Hematopoietic multipotent progenitor cell treated with erythropoietin and hydrocortisone succinate and interleukin-3 and kit ligand, for 8 days (in vitro differentiated cells): ENCODE measurements at places on chromosomes 11 and 22.
A peak's percentile ranks its signal among the peaks of the same experiment; 100 is the strongest.

DNA sequence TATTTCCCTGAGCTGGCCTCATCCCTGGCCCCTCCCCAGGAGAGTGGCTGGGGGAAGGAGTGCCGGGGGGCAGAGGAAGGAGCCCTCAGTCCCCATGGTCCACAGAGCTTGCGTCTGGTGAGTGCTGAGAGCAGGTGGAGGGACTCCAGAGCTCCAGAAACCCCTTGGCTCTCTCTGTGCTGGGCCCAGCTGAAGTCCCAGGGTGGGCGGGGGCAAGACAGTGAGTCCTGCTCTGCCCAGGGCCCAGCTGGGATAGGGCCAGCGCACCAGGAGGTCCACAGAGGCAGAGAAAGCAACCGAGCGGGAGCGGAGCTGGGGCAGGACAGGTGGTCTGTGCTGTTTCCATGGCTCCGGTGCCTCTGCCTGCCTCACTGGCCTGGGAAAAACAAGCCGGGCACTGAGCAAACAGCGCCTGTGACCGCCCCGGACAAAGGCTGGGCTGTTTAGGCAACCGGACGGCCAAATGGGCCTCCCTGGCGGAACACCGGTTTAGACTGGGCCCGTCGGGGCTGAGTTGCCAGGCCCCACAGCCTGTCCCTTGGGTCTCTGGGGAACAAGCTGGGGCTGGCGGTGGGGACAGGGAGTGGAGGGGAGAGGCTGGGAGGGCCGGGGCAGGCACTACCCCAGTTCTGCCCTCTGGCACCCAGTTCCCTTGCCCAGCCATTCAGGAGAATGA lies 34.1 kb upstream of the WNT7B start:
- no peak for DNase-seq

DNA sequence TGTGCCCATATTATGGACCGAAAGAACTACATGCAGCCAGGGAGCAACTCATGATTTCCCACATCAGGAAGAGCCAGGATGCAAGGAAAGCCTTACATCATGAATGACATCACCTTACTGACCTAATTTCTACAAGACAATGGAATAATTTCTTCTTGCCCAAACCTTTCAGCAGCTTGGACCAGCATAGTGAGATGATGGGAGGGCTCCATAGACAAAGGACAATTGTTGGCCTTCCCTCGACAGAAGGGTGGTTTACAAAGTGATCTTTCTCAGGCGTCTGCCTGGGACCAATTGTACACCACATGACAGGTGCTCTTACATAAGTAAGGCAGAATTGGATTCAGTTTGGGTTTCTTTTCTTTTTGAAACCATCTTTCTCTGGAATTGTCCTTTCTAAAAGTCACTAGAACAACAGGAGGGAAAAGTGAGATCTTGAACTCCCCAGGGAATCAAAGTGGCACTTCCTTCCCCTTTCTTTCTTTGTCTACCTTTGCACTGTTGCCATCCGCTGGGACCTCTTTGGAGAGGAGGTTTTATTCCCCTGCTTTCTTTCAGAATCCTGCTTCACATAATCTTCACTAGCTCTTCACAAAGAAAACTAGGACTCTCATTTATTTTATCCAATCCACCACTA lies 51.7 kb upstream of the PAK1 start:
- DNase-seq = no peak

DNA sequence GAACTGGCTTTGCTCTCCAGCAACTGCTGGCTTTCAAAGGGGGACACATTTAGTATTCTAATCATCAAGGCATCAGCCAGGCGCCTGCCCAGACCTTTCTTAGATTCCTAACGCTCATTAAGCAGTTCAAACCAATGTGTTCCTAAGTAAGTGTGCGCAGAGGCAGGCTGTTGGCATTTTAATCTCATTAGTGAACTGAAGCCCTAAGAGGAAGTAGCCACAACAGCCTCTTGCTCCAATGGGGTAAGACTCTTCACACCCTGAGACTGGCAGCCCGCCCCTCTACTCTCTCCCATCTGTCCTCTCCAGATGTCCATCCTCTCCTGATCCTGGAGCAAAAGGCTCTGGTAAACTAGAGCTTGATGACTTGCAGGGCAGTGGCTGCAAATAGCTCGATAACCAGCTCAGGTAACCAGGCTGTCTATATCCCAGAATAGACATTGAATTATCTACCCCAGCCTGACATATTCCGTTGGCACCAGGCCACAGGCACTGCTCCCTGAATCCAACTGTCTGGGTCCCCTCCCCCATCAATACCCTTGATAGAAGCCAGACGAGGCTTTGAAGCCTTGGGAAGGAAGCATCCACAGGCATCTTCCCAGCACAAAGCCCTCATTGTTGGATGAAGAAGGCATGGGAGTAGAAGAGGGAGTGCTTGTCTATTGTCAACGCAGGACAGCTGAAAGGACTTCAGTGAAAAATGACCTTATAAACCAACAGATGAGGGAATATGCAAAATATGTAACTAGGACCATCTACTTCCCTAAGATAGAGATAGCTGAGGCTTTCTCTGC lies 321.1 kb downstream of the TENM4 start:
- DNase-seq = no peak

GRCh38 chr22:35170716-35171697 lies 86.3 kb upstream of the HMGXB4 start:
- peak; percentile 8 for DNase-seq

DNA sequence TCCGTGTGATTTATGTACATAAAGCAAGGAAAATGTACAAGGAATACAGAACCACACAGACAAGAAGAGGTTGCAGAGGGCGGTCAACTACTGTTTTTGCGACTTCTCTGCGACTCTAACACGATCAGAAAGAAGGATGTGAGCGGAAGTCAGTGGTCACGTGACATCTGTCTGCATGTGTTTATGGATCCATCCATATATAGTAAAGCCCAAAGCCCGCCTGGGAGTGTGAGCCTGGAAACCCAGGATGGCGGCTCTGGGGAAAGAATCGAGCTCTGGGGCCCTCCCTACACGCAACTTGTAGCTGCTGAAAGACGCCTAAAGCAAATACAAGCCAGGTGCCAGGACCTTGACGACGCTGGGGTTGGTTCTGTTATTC lies 8.8 kb downstream of the OSBPL5 start:
- DNase-seq = no peak

DNA sequence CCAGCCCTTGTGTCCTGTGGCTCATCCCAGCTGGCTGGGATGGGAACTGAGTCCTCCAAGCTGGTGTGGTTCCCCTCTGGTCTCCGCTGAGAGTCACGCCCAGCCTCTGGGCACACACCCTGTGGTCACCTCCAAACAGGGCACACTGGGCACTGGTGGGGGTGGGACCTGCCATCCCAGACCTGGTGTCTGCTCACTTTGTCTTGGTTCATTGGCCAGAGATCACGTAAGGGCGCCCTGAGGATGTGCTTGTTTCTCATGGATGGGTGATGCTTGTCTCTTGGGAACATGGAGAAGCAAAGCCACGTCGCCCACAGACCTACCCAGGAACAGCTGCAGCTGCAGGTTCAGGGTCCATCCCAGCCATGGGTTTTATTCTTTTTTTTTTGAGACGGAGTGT lies 43.1 kb downstream of the LRP5 start:
- no peak for DNase-seq

GRCh38 chr11:63666874-63667273 lies 4.3 kb downstream of the ATL3 start:
- DNase-seq = no peak

- DNase-seq = no peak
Observed at GRCh38 chr11:79314906-79315689, 125.7 kb downstream of the TENM4 start.

DNA sequence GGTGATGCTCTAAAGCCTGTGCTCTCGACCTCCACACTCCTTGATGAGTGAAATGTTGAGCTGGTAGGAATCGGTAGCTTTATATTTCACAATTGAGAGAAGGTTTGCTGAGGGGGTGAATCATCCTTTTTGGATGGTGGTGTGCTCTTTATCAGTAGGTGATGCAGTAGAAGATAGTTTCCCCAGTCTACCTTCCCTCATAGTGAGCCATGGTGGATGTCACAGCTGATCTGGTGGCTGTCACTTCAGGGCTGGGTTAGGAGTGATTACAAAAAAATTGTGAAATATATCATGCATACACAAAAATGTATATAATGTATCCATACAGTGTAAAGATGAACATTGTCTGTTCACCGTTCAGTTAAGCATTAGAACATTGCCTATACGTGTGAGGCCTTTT lies 105.3 kb downstream of the GRAMD1B start:
- no peak for DNase-seq
